ENCODE measurements at places on chromosomes 12 and 14. TPM values are rescaled to one million over a fixed set of nuclear protein-coding genes. Genes with fewer than 3 reads are reported as not detected.

The PCNX1 gene
- 56.4 TPM for total RNA-seq

The PLEKHH1 gene
- 127 TPM for total RNA-seq

The PAX9 gene
- total RNA-seq: 0.77 TPM

DNA sequence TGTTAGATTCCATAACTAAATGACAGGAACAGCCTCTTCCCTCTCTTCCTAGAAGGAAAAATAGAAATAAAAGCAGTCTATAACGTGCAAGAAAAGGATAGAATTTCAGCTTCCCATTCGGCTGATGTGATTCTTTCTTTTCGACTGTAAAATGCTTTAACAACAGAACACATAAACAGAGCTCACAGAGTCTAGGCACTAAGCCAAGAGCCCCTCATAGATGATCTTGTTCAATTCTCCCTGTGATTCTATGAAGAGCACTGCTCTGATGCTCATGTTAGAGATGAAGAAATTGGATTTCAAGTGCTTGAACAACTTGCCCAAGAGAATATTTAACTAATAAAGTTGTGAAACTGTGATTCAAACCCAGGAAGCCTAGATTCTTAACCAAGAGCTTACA, 232.7 kb downstream of the RPAP3 start:
- no peak for DNase-seq

DNA sequence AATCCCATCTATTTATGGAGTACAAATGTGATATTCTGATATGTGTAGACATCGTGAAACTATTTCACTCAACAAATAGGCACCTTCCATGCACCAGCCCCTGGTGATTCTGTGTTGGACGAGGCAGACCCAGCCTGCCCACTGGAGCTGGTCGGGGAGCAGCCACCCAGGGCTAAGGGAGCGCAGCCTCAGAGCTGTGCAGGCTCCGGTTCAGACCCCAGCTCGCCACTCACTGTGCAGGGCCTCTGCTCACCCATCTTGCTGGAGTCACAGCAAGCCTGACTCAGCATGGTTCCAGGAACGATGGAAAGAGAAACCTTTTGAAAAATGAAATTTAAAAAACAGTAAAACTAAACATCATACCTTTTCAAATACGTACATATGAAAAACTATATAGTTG, 52.3 kb upstream of the BCL11B start:
- no peak for DNase-seq

DNA sequence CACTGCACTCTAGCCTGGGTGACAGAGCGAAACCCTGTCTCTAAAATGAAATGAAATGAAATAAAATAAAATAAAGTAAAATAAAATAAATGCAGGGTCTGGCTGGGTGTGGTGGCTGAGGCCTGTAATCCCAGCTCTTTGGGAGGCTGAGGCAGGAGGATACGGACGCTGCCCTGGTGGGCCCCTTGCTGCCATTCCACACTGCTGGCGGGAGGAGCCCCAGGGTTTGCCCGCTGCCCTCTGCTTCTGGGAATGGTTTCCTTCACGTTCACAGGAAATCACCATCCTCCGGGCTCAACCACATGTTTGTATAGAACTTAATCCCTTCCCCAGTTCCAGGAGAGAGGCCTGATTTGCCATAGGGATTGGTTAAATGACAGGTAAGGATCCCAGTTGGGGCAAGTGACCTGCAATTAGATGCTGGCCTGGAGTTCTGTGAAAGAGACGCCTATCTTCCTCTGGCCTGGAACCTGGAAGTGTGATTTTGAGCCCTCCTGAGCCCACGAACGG, 29.3 kb downstream of the CALM1 start:
- no peak for DNase-seq

GRCh38 chr12:28096649-28097048, 93.6 kb upstream of the CCDC91 start:
- no peak for DNase-seq

DNA sequence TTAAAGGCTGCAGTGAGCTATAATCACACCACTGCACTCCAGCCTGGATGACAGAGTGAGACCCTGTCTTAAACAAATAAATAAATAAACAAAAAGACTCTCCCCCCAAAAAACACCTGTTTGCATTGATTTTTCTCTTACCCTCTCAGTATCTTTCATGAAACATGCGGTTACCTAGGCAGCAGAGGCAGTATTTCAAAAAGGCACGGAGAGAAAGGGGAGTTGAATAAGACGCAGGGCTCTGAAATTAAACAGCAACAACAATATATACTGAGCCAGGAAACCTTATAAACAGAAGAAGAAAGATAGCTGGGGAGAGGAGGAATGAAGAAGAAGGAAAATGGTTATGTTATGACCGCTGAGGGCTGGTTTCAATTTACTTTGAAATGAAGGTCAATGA, 277.6 kb downstream of the BTG1 start:
- DNase-seq: no peak
